ENCODE measurements at places on chromosomes 4 and X.

- no peak for DNase-seq
Observed at GRCh38 chrX:71618303-71618721, at the start of gene CXCR3. TSS of gene CXCR3 (minus strand) at chrX:71618511. CDS start at chrX:71618449, 62 bp downstream.

DNA sequence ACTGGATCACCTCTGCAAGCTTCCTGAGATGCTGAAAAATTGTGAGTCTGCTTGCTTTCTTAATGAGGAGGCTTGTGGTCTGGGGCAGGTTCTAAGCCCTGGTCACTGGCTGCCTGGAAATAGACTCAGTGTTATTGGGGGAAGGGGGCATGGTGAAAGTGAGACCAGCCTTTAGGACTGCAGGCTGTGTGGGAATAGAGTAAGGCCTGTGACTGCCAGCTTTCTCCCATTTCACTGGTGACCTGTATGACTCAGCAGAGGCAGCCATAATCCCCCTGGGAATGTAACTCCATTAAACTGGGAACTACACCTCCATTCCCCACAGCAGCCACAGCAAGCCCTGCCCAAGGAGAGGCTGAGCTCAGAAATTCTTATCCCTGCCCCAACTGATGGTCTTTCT lies 55.9 kb upstream of the IL15 start:
- no peak for DNase-seq

GRCh38 chrX:77628294-77629025 lies 157.6 kb downstream of the ATRX start:
- DNase-seq = no peak

DNA sequence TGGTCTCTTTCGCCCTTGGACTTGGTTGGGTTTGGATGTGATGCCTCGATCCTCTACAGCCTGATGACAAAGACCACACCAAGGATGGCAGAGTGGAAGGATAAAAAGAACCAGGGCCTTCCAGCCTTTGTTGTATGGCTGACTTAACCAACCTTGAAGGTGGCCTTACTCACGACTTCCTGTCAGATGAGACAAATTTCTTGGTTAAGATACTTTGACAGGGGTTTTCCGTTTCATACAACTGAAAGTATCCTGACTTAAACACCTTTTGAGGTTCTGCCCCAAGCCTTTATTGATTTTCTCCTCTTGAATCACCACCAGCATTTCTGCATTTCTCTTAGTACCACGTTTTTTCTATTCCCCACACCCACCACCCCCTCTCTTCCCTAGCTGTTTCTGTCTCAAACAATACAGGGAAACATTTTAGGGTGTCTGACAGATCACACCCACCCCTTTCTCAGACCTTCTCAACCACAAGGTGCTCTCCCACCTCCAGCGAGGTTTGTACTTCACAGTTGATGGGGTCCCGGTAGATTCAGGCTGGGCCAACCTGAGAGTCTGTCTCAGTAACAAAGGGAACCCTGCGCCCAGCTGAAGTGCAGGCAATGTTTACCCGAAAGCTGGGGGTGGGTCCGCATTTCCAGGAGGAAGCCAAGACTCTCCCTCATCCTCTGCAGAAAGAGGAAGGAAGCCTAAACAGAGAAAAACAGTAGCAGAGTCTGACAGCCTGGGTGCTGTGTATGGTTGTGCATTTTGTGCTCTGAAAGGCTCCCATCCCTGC lies 5.0 kb upstream of the TSPAN5 start:
- no peak for DNase-seq

DNA sequence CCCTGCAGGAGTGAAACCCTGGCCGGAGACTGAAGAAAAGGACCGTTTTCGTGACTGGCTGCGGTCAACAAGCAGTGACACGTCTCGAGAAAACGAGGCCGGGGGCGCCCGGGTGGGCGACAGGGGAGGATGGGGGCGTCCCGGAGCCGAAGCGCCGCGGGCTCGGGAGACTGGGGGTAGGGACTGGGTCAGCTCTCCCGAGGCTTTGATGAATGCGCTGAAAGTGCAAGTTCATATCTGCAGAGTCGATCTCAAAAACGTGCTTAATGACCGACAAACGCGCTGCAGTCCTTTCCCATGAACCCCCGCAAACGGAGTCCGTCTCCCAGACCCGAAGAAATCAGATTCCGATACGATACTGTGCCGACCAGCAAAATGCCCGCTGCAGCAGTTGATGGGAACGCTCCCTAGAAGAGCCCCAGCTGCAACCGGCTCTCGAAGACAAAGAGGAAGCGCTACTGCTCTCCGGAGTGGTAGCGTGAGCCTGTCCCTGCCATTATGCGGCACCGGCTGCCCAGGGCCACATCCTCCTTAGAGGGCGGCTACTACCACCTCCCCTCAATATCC lies 806 bp upstream of the CD99L2 start:
- DNase-seq = no peak

GRCh38 chr4:80196922-80197573 lies at the start of gene PRDM8:
TSS of gene PRDM8 (plus strand) at chr4:80197503. CDS start at chr4:80200081, 2,578 bp downstream.
- DNase-seq = no peak

DNA sequence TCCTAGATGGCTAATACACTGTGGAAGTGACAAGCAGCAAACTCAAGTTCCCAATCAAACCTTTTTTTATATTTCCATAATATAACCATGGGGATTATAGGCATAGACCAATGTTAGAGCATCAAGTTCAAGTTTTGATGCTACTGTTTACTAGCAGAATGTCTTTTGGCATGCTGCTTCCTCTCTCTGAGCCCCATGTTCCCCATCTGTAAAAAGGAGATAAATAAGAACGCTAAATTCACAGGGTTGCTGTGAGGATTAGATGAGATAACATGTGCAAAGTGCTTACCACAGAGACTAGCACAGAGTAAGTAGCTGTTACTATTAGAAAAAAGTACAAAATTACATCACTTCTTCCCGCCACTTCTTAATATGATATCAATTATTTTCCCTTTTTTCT lies 18.0 kb downstream of the MBNL3 start:
- DNase-seq = no peak

- no peak for DNase-seq
Observed at GRCh38 chr4:24896056-24896455, 16.8 kb downstream of the CCDC149 start.

- no peak for DNase-seq
Observed at GRCh38 chr4:23957465-23957864, 67.6 kb upstream of the PPARGC1A start.

DNA sequence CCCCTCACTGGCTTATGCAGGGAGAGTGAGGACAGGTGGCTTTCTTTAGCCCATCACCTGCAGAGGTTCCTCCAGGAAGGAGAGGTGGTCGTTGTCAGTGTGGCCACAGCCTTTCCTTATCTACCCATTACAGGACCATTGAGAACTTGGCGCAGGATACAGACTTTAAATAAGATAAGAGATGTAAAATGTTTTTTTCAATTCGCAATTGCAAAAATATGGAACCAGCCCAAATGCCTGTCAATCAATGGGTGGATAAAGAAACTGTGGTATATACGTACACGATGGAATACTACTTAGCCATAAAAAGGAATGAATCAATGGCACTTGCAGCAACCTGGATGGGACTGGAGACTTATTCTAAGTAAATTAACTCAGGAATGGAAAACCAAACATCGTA lies 6.9 kb upstream of the RNF175 start:
- DNase-seq = no peak

- no peak for DNase-seq
Observed at GRCh38 chrX:15359701-15360100, 24.4 kb upstream of the PIGA start.

GRCh38 chr4:3744232-3744631 lies 22.0 kb upstream of the ADRA2C start:
- DNase-seq = no peak

- no peak for DNase-seq
Observed at GRCh38 chr4:11483046-11483445, 54.4 kb upstream of the HS3ST1 start.

DNA sequence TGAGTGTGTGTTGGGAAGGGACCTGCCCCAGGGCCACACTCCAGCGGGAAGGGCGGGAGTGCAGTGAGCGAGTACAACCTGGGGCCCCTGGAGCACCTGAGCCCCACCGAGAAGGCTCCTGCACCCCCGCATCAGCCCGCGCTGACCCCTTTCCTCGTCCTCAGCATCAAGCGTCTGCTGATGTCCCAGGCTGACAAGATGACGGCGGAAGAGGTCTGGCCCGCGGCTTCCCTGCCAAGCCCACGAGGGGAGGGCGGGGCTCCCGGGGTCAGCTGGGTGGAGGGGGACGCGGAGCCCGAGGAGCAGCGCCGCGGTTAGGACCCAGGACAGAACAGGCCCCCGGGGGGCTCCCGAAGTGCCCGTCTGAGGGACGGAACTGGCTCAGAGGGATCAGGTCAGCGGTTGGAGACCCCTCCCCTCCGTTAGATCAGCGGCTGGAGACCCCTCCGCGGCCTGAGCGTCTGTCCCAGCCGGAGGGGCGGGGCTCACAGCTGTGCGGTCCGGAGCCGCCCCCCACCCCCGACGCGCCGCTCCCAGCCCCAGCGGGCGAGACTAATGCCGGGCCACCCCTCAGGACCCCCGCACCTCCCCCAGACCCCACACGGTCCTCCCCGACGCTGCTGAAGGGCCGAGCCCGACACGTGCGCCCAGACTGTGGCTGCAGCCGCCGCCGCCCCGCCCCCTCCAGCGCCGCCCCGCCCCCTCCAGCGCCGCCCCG lies 6.7 kb downstream of the MYL5 start:
- DNase-seq = peak; percentile 74

- no peak for DNase-seq
Observed at GRCh38 chr4:152448854-152449253, 87.0 kb downstream of the FBXW7 start.

DNA sequence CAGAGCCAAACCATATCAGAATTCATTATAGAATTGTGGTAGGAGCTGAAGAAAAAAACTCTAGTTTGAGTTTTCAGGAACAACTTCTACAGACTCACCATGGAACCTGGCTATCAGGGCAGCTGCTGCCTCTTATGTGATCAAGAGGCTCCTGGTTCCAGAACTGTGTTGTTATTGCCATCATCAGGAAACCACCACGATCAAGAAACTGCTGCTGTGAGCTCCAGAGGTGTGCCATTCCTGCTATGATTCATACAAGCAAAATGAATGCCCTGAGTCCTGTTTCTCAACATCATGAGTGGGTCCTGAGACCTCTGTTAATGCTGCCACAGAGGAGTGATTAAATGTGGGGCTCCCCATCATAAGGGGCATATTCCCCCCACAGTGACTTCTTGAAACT lies 43.7 kb downstream of the TASL start:
- no peak for DNase-seq

DNA sequence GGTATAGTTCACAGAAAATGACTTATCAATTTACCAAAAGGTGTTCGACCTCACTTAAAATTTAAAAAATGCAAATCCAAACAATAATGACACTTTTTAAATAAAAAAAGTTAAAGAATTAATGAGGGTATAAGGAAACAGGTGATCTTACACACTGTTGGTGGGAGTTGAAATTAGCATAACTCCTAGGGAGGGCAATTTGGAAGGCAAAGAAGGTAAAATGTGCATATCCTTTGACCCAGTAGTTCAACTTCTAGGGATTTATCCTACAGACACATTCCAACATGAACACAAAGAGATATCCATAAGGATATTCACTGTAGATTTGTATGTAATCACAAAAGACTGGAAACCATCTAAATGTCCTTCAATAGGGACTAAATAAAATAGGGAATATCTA lies 143.8 kb upstream of the DGKK start:
- no peak for DNase-seq

DNA sequence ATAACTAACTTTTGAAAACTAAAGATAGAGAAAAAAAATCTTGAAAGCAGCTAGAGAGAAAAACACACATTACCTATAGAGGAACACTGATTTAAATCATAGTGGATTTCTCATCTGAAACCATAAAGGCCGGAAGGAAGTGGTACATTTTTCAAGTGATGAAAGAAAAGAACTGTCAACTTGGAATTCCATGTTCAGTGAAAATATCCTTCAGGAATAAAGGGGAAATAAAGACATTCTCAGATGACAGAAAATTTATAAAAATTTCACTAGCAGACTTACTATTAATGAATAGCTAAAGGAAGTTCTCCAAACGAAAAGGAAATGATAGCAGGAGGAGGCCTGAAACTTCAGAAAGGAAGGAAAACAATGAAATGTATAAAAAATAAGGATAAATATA lies 7.6 kb upstream of the JADE3 start:
- no peak for DNase-seq

GRCh38 chr4:146104541-146104940 lies 71.0 kb upstream of the LSM6 start:
- DNase-seq = no peak

GRCh38 chrX:78327370-78328086 lies at the start of gene CYSLTR1:
TSS of gene CYSLTR1 (minus strand) at chrX:78327611. CDS start at chrX:78273746, 53,865 bp downstream.
- DNase-seq = no peak

GRCh38 chr4:78694457-78694787 lies 81.7 kb upstream of the BMP2K start:
- no peak for DNase-seq

DNA sequence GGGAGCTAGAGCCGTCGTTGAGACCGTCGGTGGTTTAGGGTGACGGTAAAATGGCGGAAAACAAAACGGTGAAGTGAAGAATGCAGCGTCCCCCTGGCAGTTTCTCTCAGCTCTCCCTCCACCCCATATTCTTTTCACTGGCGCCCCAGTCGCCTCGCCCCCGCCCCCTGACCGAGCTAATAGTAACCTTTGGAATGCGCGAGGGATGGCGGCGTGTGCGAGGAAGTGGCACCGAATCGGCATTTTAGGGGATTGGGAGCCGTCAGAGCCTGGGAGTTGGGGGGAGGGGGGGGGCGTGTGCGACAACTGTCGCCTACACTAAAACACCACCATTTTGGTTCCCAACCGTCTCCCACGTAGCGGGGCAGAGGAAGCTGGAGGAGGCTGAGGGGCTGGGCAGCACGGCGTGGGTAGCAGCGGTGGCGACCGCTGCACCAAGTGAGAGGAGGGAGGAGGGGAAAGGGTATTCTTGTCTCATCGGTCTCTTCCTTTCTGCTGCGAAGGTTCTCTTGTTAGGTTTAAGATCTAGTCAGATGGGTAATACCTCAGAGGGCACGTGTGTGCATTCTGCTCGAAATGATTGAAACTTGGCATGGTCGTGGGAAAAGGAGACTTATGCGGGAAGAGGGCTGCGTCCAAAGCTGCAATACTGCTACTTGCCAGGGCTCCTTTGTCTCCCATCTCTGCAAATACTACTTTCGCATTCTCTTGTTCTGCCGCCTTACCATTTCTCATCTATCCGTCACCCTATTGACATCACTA lies 840 bp downstream of the ZNF711 start:
- DNase-seq = no peak

DNA sequence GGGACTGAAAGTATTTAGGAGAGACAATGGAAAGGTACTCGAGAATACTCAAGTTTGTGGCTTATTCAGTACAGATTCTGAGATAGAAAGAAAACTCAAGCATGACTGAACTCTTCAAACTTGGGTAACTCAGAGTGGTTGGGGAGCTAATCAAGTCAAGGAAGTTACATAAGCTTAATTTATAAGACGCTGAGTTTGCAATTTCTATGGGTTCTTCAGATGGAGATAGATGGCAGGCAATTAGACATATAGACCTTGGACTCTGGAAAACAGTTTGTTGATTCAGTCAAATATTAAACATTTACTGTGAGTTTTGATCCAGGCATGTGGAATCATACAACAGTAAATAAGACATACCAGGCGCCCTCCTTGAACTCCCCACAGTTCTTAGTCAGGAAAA lies 1749.9 kb upstream of the TENM3 start:
- no peak for DNase-seq

Measured in HuH-7.5 (cell line).